ENCODE measurements at places on chromosomes 2 and 18. TPM values are rescaled to one million over a fixed set of nuclear protein-coding genes. Genes with fewer than 3 reads are reported as not detected.

DNA sequence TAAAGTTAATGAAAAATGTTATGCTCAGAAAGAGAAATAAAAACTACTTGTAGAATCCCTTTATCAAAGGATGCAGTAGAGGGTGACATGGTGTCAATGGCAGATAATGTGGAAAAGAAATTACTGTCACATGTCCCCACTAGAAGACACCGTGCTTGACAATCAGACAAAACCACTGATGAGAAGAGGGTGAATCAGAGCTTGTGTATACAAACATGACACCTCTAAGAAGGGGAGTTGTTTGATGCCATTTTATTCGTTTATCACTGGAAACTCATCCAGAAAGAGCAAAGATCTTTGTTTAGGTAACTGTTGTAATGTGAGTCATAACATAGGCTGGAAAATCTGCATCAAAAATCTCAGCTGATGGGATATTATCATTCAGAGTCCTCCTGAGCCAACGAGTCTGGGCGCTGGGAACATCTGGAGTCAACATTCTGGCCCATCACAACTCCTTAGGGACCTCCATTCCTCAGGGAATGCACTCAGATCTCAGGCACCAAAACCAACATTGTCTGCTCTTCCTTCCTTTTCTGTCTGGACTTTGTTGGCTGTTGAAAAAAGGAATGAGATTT is 49.5 kb upstream of the RAB12 start:
- H3K4me3 ChIP-seq: no peak overlapping the region
- no peak for DNase-seq
- no peaks in the 10 kb centered on the region for H3K27me3 ChIP-seq
- no peak overlapping the region for H3K27ac ChIP-seq
- H3K36me3 ChIP-seq: no peaks in the 10 kb centered on the region

- no peaks in the 10 kb centered on the region for H3K27me3 ChIP-seq
- H3K4me3 ChIP-seq: no peak overlapping the region
- H3K27ac ChIP-seq: no peak overlapping the region
- DNase-seq: no peak
- no peaks in the 10 kb centered on the region for H3K36me3 ChIP-seq
Measured at GRCh38 chr2:130824492-130825061, 12.1 kb upstream of the ARHGEF4 start.

DNA sequence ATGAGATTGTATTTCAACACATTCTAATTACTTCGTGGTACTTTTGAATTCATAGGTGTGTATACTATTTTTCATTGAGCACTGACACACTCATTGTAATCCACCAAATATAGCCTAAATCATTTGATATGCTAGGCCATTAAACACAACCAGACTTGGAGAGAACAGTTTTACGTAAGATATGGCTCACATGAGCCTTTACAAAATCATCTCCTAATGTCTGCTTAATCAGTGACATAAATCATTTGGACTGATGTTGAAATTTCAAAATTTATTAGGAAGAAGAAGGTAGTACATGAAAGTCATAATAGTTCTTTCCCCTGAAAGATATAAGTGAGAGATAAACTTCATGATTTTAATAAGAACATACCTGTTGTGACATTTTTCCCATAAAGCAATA is 550.2 kb upstream of the LINC00305 start:
- H3K4me1 ChIP-seq: no peaks in the 10 kb centered on the region
- no peaks in the 10 kb centered on the region for H3K36me3 ChIP-seq
- no peak overlapping the region for H3K4me3 ChIP-seq
- H3K27ac ChIP-seq: no peak overlapping the region
- H3K27me3 ChIP-seq: no peaks in the 10 kb centered on the region

DNA sequence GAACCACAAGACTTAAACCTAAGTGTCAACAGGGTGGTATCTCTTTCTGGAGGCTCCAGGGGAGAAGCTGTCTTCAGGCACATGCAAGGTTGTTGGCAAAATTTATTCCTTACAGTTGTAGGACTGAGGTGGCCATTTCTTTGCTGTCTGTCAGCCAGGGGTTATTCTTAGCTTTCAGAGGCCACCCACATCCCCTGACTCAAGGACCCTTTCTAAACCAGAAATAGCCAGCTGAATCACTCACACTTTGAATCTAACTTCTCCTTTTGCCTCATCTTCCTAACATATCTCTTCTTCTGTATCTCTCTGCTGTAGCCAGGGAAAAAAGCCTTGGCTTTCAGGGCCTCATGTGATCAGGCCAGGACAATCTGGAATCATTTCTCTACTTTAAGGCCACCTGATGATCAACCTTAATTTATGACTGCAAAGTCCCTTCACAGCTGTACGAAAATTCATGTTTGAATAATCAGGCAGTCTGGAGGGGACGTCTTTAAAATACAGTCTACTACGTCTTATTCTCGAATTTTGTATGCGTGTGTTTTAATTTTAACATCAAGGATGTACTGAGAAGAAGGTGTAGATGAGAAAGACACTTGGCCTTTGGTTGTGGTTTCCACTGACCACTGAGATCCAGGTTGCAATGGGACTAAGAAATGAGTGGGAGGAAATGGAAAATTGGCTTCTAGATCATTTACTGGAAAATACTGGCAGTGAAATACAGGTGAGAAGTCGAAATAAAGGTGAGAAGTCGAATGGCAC is 90.4 kb downstream of the DOCK10 start:
- H3K4me3 ChIP-seq: no peak overlapping the region
- no peaks in the 10 kb centered on the region for H3K27me3 ChIP-seq
- DNase-seq: no peak
- H3K4me1 ChIP-seq: peaks cover 53% of the 10 kb centered on the region
- H3K27ac ChIP-seq: peak overlapping the region; percentile 52

INHBB gene
- polyA plus RNA-seq: 0.58 TPM

TUBB8B gene
- polyA plus RNA-seq: 1.5 TPM
